ENCODE measurements at places on chromosomes 11 and 22.

DNA sequence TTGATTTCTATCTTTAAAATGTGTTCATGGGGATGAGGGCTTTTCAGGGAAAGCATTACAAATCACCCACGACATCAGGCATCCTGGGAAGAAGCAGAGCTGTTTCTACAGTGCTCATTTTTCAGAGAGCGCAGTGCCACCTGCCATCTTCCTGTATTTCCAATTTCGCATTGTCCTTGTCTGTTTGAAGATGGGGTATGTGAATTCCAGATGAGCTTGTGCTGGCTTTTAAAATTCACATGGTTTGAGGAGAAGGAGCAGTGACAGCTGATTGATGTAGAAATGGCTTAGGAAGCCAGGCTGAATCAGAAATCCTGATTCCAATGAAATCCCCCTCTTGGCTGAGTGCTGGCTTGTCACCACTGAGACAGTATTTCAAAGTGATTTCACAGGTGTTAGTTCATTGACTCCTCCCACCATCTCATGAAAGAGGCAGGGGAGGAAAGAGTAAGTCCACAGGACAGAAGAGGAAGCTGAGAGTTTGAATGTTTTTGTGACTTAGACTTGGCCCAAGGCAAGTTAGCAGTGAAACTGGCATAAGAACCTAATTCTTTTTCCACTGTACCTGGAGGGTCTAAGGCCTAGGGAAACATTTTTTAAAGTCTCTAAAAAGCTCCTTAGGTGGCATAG is 344.6 kb upstream of the C11orf87 start:
- DNase-seq, result no peak

DNA sequence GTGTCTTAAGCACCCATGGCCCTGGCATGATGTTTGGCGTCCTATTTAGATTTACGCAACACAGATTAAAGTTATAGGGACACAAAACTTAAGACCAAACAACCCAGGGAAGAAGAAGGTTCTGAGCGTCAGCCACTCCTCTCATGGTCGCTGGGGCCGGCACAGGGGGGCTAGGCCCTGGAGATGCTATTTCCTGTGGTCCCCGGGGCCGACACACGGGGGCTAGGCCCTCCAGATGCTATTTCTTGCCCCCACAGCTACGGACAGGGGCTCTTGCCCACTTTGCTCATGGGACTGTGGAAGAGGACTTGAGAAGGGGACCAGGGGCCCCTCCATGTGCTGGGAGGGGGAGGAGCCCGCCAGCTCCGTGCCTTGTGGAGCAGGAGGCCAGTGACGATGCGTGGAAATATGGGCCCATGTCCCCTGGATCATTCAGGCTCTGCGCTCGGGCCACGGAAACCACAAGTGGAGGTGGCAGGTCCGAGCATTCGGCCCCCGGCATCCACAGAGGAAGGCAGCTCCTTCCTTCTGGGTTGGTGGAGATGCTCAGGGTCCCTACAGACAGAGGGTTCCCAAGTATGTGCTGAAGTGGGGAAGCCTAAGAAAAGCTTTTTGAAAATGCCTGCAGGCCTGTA is 711.1 kb downstream of the BRD1 start:
- DNase-seq, result no peak

DNA sequence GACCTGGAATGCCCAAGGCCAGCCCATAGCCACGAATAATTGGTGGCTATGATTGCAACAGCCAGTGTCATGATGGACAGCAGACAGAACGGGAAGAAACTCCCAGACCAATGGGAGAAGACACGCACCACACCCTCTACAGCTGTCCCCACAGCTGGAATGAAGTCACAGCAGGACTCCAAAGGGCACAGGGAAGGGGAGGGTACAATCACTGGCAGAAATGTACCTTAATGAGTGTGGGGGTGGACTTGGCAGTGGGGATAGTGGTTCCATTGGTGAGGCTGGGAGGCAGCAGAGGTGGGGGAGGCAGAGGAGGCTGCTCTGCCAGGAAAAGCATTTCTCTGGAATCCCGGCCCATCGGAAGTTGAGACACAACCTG is 52.9 kb downstream of the SGSM3 start:
- no peak for DNase-seq

DNA sequence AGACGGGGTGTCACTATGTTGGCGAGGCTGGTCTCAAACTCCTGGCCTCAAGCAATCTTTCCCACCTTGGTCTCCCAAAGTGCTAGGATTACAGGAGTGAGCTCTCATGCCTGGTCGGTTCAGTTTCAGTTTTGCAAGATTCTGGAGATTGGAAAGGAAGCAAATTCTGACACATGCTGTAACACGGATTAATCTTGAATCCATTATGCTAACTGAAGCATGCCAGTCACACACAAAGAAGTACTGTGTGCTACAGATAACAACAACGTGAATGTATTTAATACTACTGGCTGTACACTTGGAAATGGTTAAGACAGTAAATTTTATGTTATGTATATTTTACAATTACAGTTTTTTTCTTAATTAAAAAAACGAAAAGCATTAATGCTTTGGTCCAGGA is 107.6 kb downstream of the MED15 start:
- no peak for DNase-seq

DNA sequence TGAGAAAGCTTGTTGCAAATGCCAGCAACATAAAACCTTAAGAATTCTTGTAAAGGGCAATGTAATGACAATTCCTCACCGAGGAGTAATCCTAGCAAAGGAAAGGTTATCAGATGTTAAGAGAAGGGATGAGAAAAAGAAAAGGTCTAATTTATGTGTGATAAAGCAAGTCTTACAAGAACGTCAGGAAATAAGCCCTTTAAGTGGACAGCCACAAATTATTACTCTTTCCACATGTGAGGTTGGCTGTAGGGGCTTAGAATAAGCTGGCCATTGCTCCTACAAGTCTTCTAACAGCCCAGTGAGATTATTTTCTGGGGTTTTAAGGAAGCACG is 9.3 kb downstream of the LAYN start:
- DNase-seq, result no peak

DNA sequence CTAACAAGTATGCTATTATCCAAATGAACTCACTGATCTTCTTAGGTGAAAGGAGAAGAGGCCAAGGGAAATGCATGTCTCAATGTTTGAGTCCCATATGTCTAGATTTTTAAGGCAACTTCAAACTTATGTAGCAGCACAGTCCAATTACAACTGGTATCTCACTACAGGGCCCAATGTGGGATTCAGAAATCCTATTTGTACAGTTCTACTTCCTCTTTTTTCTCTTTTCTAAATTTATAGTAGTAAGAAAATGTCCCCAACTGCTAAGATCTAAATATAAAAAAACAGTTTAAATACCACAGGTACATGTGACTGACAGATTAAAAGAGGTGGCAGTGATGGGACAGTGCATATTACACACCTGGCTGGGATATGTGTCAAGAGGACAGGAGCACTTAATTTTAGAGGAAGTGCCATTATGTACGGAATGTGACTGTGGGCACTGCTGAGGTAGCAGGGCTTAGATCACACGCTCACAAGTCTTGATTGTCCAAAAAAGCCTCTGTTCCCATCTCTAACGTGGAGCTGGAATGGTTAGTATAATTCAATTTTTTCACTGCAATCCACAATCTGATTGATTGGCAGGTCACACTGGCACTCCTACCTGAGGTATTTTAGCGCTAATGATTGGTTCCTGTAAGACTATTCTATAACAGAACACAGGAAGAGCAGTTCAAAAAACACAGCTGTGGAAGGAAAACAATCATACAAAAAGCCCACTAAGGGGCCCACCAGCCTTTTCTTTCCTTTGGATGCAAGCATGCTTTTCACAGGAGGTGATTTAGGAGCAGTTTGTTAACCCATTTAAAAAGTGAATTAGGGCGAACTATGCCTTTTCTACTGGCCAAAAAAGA is 34.6 kb downstream of the APOL5 start:
- no peak for DNase-seq

GRCh38 chr11:83611600-83611999 is 325.4 kb upstream of the CCDC90B start:
- no peak for DNase-seq

Data from activated CD4-positive, alpha-beta T cell treated with anti-CD3 and anti-CD28 coated beads for 24 hours (primary cell).